NCI-H446 treated with DMSO at 0.1 percent for 48 hours (cell line): ENCODE measurements at places on chromosomes 3 and 15.

DNA sequence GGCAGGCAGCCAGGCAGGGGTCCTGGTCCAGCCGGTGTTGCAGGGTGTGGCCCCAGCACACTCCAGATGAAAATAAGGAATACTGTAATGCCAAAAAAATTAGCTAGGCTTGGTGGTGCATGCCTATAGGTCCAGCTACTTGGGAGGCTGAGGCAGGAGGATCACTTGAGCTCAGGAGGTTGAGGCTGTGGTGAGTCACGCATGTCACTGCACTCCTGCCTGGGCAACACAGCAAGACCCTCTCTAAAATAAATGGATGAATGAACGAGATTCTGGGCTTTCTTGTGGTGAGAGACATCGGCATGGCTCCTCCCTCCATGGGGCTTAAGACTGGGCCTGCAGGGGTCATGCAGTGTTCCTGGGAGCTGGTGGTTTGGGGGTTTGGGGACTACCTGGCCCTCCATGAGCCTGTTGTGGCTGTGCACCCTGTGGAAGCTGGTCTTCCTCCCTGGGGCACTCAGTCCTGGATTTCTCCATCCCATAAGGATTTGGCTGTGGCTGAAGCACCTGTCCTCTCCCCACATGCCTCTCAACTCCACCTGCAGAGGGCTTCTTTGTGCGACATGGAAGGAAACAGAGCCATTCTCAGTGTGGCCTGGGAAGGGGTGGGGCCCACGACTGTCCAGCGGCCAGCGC is 7.6 kb upstream of the RCCD1 start:
- no peak for DNase-seq

GRCh38 chr3:197809356-197810020 is 18.4 kb downstream of the LRCH3 start:
- no peak for DNase-seq

DNA sequence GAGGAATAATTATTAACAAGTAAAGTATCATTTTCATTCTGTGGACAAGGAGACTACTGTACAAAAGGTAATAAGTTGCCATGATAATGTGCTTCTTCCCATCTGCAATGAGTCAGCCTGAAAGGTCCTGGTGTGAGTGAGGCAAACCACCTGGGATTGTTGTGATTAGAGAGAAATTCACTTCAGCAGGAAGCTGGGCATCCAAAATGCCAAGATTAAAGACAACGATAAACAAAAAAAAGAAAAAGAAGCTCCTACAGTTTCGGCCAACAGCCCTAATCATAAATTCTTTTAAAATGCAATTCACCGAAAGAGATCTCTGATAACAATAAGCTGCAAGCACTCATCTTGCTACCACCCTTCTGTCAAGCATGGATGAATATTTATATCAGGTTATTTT is 507.8 kb downstream of the TUSC7 start:
- no peak for DNase-seq

GRCh38 chr3:111737706-111738086 is 121.4 kb upstream of the PHLDB2 start:
- no peak for DNase-seq

DNA sequence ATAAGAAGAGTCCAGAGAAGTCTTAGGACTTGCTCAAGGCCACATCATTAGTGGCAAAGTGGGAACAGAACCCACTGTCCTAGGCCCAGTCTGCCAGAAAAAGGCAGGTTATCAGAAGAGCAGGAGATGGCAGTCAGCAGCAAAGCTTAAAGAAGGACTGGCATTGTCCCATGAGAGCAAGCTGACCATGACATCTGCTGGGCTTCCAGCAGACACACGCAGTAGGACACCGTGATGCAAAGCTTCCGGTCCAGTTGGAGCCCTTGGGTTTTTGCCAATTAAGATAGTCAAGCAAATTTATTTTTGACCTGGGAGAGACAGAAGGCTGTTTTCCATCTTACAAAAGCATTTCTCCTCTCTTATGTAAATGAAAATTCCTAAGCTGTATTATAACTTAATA is 42.1 kb downstream of the ZBTB38 start:
- no peak for DNase-seq

DNA sequence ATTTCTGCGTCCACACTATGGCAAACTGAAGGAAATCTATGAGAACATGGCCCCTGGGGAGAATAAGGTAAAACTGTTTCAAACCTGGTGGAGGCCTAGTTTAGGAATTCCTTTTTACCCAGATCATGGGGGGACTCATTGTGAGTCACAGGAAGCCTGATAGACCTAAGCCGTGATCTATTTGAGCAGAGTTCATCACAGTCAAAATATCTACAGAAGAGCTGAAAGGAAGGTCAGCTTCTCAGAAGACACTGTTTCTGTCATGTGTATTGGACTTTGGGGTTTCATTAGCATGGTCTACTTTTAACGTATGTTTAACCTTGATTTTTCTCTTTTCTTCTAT is 1.3 kb downstream of the PSMD2 start:
- no peak for DNase-seq

DNA sequence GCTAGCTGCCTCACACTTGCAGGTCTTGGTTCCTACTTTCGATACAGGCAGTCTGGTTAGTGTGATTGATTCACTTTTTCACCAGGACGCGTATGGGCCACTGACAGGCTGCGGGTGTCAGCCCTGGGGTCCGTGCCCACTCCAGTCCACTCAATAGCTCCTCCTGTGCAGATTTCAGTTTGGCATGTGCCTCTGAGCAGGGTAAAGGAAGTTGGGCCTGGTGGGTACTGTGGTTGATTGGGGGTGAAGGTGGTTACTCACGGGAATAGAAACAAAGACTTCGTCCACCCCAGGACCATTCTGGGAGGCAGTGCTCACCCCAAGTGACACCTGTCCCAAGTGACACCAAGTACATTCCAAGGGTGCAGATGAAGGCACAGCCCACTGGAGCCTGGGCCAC is 62.3 kb downstream of the EPHB1 start:
- no peak for DNase-seq
